CD4-positive, alpha-beta T cell treated with Interleukin-6 for 4 hours (primary cell): ENCODE measurements at places on chromosomes 6 and 20.

- no peak for DNase-seq
Measured at GRCh38 chr20:1430004-1430451, 36.6 kb downstream of the NSFL1C start.

- DNase-seq, result no peak
Measured at GRCh38 chr20:36352843-36353553, 46.9 kb downstream of the DLGAP4 start.

DNA sequence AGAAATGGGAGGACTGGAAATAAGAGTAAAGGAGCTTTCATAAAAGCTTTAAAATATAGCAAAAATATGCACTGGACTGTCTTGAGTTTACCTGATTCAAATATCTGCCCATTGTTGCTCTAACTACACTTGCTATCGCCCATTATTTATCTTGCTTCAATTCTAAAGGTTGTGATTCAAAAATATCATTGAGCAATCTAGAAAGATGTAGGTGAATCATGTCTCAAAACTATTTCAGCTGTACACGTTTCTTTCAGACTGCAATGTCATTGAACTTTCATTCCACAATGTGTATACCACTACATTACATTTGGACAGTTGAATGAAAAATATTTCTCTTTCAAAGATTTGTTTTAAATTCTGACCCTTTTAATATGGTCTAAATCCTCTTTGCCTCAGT, 545.6 kb downstream of the BMP2 start:
- DNase-seq, result no peak

DNA sequence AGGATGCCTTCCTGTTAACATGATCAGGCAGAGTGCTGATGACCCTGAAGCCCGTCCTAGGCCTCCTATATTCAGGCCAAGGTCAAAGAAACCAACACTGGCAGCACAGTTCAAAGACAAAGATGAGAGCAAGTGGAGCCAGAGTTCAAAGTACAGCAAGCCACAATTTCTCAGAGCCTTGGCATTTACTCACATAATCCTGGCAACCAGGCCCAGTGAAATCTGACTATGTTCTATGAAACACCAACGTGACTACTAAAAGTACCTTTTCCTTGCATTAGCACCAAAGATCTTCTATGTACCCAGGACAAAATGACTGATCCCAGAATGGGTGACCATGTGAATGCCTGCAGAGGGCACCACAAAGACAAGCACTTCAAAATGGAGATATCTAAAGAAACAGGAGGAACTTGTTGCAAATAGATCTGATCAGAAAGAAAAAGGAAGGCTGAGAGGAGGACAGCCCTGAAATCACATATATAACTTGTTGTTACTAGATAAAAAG, 3.9 kb downstream of the NFS1 start:
- DNase-seq, result no peak

DNA sequence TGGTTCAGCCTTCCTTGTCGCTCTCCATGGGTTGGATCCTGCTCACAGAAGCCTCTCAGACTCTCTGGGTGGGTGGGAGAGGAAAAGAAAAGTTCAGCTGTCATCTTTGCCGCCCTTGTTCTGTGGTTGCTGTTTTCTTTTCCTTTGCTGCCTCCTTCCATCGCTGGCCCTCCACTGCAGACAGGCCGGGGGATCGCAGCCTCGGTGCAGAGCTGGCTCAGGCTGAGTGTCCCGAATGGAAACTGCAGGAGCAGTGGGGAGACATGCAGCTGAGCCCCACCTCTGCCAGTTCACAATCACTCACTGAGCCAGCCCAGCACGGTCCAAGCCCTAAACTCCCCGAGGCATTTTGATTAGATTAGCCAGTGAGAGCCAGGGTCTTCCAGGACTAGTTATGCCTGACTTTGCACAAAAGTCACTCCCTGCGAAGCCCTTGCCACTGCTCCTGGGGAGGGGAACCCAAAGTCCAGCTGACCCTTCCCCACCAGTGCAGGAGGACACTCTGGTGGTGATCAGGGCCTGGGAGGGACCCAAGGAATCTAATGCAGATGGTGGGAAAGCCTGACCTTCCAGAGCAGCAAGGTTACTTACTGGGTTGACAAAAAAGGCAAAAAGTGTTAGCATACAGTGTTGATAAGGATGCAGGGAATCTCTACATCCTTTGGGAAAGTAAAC, 14.0 kb downstream of the NRN1 start:
- DNase-seq, result no peak

- DNase-seq, result no peak
Measured at GRCh38 chr6:30747300-30747687, 2.9 kb upstream of the IER3 start.

DNA sequence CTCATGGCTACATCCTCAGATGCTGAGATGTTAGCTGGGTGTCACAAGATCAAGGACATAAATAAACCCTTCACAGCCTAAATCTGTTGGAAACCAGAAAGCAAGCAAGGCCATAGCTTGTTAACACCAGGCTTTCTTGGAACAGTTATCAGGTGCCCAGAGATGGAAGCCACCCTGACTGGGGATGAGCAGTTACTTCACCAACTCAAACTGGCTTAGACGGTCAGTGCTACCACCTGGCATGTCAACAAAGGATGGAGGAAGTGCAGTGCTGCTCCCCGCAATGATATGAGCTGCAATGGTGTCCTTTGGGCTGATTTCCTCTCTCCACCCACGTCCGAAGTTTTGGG, 28.9 kb upstream of the SMIM29 start:
- DNase-seq, result no peak

GRCh38 chr6:51266604-51267003, 447.9 kb downstream of the TFAP2B start:
- no peak for DNase-seq

- no peak for DNase-seq
Measured at GRCh38 chr6:46410334-46410953, 80.8 kb downstream of the RCAN2 start.

DNA sequence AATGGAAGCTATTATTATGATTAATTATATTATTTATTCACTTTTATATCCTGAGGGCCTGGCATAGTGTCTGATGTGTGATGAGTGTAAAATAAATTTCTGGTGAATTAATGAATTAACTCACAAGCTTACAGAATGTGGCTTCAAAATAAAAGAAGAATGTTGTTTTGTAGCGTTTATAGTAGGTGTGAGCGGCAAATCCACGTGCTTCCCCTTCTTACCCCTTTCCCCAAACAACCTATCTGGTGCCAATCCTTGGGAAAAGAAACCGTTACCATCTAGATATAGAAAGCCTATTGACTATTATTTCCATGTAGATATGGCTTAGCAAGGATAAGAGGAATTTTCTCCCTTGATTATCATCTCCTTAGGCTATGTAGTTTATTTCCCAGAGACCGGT, 144.6 kb upstream of the CITED2 start:
- DNase-seq, result no peak

DNA sequence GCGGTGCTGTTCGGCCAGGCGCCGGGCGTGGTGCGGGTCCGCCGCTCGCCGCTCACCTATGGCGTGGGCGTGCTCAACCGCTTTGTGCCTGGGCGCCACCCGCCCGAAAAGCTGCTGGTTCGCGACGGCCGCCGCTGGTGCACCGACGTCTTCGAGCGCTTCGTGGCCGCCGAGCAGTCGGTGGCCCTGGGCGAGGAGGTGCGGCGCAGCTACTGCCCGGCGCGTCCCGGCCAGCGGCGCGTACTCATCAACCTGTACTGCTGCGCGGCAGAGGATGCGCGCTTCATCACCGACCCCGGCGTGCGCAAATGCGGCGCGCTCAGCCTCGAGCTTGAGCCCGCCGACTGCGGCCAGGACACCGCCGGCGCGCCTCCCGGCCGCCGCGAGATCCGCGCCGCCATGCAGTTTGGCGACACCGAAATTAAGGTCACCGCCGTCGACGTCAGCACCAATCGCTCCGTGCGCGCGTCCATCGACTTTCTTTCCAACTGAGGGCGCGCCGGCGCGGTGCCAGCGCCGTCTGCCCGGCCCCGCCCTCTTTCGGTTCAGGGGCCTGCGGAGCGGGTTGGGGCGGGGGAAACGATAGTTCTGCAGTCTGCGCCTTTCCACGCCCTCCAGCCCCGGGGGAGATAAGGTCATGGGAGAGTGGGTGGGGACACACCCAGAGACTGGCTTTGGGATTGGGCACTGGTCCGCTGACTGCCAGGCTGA, 15.7 kb downstream of the ADISSP start:
- peak; percentile 65 for DNase-seq

DNA sequence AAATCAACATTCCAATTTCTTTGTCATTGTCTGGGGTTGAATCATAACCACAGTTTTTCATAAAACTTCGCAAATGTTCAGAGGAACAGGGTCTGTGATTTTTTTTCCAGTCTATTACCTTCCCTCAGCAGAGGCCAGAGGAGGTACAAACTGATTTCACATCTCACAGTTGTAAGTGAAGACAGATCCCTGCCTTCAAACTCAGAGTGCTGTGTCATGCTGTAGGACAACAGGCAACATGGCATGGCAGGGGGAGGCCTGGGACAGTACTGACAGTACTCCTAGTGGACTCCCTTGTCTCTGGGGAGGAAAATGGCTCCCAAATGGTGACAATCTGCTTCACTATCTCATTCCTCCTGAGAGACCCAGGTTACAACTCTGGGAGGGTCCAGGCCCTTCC, 308.6 kb downstream of the CDC5L start:
- DNase-seq, result no peak

- DNase-seq, result no peak
Measured at GRCh38 chr6:14232889-14233288, 115.3 kb downstream of the CD83 start.

DNA sequence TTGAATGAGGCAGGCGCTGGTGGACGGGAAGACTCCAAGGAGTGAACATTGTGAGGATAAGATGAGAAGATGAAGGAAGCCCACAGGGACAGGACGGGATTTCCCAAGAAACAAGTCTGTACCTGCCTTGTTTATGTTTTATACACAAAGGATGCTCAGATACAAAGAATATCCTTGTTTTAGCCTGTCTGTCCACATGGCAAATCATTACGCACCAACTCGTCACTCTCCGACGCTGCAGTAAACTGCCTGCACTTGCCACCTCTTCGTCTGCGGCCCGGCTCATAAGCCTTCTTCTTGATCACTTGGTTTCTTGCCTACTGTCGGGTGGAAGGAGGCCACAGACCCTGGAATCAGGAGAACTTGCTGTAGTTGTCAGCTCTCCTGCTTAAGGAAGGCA, 85.4 kb downstream of the CD83 start:
- DNase-seq, result no peak
